ENCODE measurements at places on chromosomes 11 and 22.

DNA sequence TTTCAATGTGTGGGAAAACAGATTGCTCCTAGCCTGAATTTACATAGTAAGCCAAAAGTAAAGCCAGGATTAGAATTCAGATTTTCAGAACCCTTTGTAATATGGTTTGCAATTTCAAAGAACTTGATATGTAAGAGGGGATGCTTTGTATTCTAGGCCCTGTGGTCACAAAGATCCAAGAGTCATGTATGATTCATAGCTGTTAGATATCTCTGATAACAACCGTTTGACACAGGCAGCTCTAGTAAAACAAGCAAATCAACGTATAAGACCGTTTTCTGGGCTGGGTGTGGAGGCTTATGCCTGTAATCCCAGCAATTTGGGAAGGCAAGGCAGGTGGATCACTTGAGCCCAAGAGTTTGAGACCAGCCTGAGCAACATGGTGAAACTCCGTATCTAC, 79.6 kb downstream of the EMSY start:
- no peak for DNase-seq

GRCh38 chr11:86427441-86427840, 52.8 kb downstream of the CCDC81 start:
- DNase-seq = no peak

GRCh38 chr11:87347854-87348253, 310.1 kb downstream of the TMEM135 start:
- DNase-seq = no peak

DNA sequence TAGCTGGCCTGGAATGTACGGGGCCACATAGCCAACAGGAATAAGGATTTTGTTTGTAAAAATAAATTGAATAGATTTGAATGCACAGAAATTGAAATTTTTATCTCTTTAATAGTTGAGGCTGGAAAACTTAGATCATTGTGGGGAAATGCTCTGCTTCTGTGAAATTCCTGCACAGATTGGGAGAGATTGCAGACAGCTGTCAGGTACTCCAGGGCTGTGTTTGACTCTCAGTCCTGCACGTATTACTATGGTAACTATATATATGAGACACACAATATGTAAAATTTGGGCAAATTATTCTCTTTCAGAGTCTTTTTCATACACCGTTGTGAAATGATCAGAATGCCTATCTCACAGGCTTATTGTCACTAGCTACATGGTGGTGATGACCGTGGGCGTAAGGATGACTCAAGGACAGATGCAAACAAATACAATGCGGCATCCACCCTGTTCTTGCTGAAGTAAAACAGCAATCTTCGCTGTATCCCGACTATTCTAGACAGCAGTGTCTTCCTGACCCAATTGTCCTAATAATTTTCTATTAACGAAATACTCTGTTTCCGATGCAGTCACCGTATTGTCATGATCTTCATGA, 79.4 kb downstream of the ZC3H12C start:
- DNase-seq = no peak

GRCh38 chr11:107139396-107139795, 121.1 kb upstream of the GUCY1A2 start:
- DNase-seq = no peak

DNA sequence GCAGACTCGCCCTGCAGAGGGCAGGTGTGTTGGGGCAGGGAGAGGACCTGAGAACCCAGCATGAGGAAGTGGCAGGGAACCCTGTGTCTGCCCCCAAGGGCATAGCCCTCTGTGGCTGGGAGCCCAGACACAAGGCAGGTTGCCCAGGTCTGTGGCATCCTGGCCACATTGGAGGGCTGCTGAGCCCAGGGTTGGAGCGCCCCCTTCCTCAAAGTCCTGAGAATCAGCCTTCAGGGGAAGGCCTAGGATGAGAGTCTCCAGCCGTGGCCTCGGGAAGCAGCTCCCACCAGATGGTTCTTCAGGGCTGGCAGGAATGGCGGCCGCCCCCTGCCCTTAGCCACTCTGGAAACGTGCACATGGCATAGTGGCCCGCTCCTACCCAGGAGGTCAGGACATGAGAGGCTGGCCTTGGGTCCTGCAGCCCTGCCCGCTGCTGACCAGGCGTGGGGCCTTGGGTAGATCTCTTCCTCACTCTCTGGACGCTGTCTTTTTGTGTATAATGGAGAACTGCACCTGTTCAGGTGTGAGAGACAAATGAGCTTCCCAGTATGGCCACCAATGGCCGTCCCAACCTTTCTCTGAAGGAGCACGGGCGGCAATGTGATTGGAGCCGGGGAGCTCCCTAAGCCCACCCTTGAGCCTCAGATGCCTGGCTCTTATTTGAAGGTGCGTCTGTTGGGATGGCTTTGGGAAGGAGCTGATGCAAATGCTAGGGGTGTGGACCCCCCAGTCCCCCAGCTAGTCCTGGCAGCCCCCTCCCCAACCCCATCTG, 4.6 kb upstream of the CDC42BPG start:
- no peak for DNase-seq

- no peak for DNase-seq
These were observed 10.8 kb upstream of the LDHA start for GRCh38 chr11:18383388-18384156.

- DNase-seq = no peak
These were observed 12.5 kb downstream of the CHID1 start for GRCh38 chr11:898143-898511.

DNA sequence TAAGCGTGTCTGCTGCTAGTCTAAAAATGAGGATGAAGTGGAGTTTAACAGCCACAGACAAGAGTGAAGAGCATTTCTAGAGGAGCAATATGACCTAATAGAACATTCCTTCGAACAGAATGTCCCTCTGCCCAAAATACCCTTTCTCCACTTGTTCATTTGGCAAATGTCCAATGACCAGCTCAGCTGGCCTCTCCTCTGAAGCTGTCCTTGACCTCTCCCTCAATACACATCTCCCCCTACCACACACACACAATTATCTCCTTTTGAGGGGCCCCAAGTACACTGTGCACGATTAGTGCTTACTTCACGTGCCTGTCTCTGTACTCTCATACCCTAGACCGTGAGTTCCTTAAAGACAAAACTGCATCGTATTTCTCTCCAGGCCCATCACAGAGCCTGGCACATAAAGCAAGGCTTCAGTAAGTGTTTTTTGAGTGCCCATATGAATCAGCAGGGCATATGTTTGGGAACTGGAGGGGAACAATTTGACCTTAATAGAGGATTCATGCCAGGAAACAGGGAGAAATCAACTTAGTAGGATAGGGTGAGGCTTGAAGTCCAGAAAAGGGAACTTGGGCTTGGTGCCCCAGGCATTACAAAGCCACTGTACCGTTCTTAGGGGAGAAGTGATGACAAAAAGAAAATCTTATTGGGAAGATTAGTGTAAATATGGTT, 18.1 kb upstream of the NCAM1 start:
- DNase-seq = no peak

DNA sequence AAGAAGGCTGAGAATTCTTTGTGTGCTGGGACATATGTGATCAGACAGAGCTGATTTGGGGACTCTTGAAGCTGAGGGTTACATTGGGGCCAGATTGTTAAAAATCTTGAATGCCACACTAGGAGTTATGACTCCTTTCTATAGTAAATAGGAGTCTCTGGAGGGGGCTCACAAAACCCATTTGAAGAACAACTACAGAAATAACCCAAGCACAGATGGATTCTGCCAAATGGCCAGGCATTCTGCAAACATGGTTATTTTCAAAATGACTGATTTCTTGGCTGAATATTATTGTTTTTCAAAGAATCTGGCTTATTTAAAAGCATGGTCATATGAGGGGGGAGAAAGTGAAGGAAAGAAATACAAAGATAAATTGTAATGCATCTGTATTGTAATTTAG, 625.5 kb upstream of the TENM4 start:
- no peak for DNase-seq

GRCh38 chr22:16963189-16963945, 44.7 kb downstream of the GAB4 start:
- DNase-seq = no peak

DNA sequence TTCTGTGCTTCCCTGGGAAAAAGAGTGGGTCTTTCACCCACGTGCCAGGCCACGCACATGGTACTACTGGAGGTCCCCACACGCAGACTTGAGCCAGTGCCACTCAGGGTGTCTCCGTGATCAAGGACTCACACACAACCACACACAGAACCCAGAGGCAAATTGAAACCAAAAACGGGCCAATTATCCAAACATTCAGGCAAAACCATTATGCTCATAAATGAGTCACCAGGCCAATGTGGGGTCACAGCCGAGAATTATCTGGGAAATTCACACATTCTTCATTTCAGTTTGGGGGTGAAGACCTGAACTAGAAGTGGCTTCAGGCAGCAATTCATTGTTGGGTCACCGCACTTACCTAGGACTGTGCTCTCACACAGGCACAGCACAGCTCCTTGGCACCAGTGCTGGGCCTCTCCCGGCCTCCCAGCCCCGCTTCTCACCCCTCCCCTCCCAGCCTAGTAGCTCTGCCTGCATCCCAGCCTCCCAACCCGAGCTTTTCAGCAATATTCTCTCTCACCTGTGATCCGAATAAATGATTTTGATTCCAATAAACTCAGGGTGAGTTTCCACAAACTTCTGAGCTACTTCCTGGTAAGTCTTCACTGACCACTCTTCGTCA, 28.0 kb downstream of the ADA2 start:
- DNase-seq = no peak

- DNase-seq = no peak
These were observed 24.0 kb downstream of the CBX7 start for GRCh38 chr22:39128508-39128907.

DNA sequence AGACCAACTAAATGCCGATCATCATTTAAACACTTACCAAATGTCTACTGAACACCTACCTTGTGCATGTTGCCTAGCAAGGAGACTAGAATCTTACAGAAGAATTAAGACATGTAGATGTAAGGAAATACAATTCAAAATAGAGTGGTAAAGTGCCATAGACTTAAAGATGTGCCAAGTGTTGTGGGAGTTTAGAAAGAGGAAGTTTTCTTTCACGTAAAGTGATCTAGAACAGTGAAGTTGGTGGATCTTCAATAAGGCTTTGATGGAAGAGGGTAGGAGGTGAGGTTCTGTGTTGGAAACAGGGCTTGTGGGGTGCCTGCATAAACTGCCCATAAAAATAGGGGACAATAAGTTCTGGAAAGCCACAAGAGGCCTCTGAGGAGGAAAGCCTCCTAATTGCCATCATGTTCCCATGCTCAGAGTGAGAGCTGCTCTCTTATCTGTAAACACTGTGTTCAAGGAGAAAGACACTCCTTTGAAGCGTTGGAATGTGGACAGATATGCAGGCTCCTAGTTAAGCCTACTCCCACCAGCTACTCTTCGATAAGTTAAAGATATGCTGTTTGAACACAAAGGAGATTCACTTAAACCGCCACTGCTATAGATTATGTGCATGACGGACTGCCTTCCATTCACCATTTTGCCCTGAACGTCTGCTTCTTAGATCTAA, 66.7 kb downstream of the HSD17B12 start:
- DNase-seq = no peak

DNA sequence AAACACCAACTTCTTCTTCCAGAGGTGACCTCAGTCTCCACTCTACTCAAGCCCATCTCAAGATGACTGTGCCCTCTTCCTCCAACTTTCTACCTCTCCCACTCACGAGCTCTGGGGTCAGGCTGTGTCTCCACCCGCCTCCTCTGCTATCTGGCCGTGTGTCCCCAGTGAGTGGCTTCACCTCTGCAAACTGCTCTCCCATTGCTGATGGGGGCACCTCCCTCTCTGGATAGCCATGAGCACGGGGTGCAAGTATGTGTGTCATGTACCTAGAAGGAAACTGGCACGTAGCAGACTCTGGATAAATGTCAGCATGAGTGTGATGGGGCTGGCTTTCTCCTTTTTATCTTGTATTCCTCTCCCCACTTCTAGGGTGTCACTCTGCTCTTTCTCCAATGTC, 18.3 kb upstream of the RAC2 start:
- DNase-seq = no peak

DNA sequence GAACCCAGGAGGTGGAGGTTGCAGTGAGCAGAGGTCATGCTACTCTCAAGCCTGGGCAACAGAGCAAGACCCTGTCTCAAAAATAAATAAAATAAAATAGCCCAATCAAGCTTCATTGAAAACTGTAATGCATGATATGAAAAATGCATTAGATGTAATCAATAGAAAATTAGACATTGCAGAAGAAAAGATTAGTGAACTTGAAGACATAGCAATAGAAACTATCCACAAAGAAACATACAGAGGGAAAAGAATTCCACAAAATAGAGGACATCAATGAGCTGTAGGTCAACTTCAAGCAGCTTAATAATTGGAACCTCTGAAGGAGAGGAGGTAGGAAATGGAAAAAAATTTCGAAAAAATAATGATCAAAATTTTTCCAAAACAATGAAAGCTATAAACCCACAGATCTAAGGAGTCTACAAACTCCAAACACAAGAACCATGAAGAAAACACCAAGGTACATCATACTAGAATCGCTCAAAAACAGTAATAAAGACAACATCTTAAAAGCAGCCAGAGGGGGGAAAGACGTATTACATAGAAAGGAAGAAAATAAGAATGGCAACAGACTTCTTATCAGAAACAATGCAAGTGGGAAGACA, 104.2 kb downstream of the WNT7B start:
- no peak for DNase-seq

GRCh38 chr11:112776834-112777233, 184.4 kb upstream of the NCAM1 start:
- DNase-seq = no peak

GRCh38 chr11:36684840-36685801, 87.1 kb upstream of the RAG2 start:
- no peak for DNase-seq

DNA sequence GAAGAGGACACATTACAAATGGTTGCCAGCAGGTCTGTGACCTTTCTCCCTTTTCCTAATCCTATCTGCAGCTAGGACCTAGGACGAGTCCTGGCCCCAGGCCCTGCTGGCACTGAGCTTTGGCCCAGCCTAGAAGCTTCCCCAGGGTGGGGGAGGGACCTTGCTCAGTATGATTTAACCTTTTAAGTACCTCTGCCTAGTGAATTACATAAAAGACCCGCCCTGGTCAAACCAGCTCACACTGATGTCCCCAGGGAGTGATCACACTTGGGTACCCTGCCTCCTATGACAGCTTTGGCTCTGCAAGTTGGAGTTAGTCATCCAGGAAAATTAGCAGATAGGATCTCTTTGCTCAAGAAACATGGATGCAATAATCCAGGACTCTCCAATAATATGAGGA, 21.9 kb downstream of the ASCC2 start:
- no peak for DNase-seq

GRCh38 chr11:38046571-38047135, 1448.6 kb upstream of the RAG2 start:
- DNase-seq = no peak

DNA sequence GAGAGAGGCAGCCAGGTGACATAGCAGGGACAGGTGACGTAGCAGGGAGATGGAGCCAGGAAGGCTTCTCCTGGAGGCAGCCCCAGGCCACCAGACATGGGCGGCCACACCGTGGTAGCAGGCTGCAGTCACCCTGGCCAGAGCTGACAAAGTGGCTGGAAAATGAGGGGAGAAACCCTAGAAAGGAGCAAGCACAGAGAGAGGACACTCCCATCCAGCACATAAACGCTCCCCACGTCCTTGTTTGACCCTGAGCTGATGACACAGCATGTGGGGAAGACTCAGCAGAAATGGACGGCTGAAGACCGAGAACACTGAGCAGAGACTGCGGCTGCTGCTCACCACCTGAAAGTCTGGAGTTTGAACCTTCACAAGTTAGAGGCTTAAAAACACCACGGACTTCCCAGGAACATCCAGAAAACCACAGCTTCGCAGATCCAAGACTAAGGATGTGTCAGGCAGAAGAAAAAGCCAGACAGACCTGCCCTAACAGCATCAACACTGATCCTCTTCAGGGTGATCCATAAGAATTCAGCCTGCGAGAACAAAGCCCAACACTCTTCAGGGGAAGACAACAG, 28.7 kb downstream of the DRD4 start:
- no peak for DNase-seq

All from SK-N-MC (cell line).